ENCODE measurements at places on chromosomes 3 and 15.

- peaks cover 9% of the 10 kb centered on the region for H3K4me1 ChIP-seq
- H3K27me3 ChIP-seq = no peaks in the 10 kb centered on the region
- peak overlapping the region; percentile 99 for H3K27ac ChIP-seq
These were observed 32.0 kb upstream of the TCF12 start for GRCh38 chr15:56886363-56886931.

- no peaks in the 10 kb centered on the region for H3K4me1 ChIP-seq
- no peak overlapping the region for H3K4me3 ChIP-seq
- no peak overlapping the region for H3K27ac ChIP-seq
These were observed 9.2 kb downstream of the ALCAM start for GRCh38 chr3:105375750-105376511.

GRCh38 chr15:74723754-74724334, 1.5 kb downstream of the CYP1A1 start:
- H3K27me3 ChIP-seq = peaks cover 9% of the 10 kb centered on the region
- no peak overlapping the region for H3K4me3 ChIP-seq
- H3K36me3 ChIP-seq = no peaks in the 10 kb centered on the region
- H3K4me1 ChIP-seq = peaks cover 4% of the 10 kb centered on the region
- no peak for DNase-seq

- H3K27ac ChIP-seq = no peak overlapping the region
- peaks cover 7% of the 10 kb centered on the region for H3K4me1 ChIP-seq
- no peaks in the 10 kb centered on the region for H3K36me3 ChIP-seq
- no peaks in the 10 kb centered on the region for H3K27me3 ChIP-seq
These were observed 24.4 kb downstream of the MAGEF1 start for GRCh38 chr3:184687363-184688015.

DNA sequence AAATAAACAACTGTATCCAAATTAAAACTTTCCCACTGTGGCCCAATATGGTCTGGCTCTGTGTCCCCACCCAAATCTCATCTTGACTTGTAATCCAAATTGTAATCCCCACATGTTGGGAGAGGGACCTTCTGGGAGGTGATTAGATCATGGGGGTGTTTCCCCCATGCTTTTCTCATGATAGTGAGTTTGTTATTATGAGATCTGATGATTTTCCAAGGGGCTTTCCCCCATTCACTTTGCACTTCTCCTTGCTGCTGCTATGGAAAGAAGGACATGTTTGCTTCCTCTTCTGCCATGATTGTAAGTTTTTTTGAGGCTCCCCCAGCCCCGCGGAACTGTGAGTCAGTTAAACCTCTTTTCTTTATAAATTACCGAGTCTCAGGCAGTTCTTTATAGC, 55.0 kb downstream of the MINDY4B start:
- no peaks in the 10 kb centered on the region for H3K36me3 ChIP-seq
- no peak overlapping the region for H3K4me3 ChIP-seq
- no peaks in the 10 kb centered on the region for H3K4me1 ChIP-seq
- no peak for DNase-seq

DNA sequence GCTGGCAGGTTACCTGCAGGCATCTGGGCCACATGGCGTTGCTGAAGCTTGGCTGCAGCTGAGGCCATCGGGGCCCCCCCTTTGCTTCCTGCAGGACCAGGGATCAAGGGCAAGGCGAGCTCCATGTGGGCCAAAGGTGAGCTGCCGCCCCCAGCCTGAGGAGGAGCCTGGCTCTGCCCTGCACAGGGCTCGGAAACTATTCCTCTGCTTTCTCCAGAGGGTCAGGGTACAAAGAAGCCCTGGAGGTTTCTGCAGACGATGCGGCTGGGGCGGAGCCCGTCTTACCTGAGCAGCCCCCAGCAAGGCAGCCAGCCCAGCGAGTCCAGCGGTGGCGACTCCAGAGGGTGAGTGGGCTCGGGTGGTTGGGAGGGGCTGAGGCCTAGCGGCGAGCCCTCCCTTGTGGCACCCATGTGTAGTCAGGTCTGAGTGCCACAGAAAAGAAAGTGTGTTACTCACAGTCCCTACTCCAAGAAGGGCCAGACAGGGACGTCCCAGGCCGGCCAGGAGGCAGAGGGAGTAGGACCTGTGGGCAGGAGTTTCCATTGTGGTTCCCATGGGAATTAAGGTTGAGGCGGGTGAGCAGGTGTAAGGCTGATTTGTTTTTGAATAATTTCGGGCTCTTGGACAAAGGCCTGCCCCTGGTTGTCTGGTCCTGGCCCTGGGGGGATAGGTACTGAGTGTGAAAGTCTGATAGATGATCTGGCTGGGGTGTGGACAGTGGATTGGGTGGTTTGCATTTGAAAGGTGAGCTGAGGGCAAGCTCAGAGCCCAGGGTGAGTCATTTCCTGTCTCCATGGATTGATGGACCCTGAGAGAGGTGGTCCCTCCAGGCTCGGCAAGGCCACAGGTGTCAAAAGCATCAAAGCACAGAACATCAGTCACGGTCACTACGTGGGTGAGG, 25.4 kb downstream of the CFAP100 start:
- no peak overlapping the region for H3K4me3 ChIP-seq
- no peaks in the 10 kb centered on the region for H3K4me1 ChIP-seq
- H3K27ac ChIP-seq = no peak overlapping the region
- H3K36me3 ChIP-seq = no peaks in the 10 kb centered on the region
- no peaks in the 10 kb centered on the region for H3K27me3 ChIP-seq

DNA sequence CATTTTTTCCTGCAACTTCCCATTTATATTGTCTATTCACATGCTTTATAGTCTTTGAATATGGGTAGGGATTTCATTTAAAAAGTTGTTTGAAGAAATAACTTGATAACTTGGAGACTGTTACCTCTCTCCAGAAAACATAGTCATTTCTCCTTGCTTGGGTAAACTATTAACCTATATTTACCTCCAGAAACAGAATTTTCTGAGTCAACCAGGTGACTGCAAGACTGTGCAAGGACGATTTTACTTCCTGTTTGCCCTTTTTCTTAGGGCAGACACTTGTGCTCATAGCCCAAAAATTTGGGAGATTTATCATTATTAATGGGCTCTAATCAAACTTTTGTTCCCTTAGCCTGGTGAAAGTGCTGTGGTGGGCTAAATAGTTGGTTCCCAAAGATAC, 14.3 kb upstream of the MOBP start:
- no peaks in the 10 kb centered on the region for H3K27me3 ChIP-seq
- H3K4me3 ChIP-seq = no peak overlapping the region
- H3K27ac ChIP-seq = no peak overlapping the region
- no peaks in the 10 kb centered on the region for H3K4me1 ChIP-seq
- no peak for DNase-seq

DNA sequence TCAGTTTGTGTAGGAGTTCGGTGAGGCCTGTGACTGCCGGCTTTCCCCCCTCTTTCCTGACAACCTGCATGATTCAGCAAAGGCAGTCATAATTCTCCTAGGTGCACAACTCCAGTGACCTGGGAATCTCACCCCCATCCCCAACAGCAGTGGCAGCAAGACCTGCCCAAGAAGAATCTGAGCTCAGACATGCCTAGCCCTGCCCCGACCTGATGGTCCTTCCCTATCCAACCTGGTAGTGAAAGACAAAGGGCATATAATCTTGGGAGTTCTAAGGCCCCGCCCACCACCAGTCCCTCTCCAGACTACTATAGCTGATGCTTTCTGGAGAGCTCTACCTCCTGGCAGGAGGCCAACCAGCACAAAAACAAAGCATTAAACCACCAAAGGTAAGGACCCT, 44.2 kb upstream of the ZBED2 start:
- no peaks in the 10 kb centered on the region for H3K27me3 ChIP-seq
- no peak overlapping the region for H3K27ac ChIP-seq
- H3K4me1 ChIP-seq = no peaks in the 10 kb centered on the region
- no peak overlapping the region for H3K4me3 ChIP-seq

DNA sequence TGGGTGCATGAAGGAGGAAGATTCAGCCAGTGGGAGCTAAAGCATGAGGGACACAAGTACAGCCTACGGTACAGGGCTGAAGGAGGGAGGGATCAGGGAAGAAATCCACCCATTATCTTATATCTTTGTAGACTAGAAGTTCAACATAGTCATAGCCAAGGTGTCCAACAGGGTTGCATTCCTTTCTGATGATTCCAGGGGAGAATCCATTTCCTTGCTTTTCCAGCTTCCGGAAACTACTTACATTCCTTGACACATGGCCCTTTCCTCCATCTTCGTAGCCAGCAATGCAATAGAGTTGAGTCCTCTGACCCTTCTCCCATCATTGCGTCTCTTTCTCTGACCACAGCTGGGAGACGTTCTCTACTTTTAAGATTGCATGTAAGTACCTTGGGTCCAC, 471.0 kb upstream of the SEMA6D start:
- no peaks in the 10 kb centered on the region for H3K4me1 ChIP-seq
- no peak overlapping the region for H3K27ac ChIP-seq
- DNase-seq = no peak
- H3K27me3 ChIP-seq = no peaks in the 10 kb centered on the region
- no peaks in the 10 kb centered on the region for H3K36me3 ChIP-seq

DNA sequence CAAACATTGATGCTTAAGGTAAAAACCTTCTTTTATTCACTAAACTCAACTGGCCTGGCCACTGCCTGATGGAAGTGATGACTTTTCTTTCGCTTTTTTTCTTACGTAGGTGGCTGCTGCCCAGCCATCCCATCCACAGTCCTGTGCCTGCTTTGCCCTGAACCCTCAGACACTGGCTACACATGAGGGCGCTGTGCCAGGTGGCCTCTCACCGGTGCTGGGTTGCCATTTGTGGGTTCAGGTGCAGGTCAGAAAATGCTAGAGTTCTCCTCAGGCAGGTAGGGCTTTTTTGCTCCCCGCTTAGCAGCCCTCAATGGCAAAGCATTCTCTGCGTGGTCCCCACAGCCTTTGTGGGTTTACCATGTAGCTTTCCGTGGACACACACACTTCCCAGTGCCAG, 88.3 kb upstream of the PRR23E start:
- no peak overlapping the region for H3K27ac ChIP-seq
- no peak overlapping the region for H3K4me3 ChIP-seq
- H3K36me3 ChIP-seq = no peaks in the 10 kb centered on the region
- H3K4me1 ChIP-seq = no peaks in the 10 kb centered on the region

GRCh38 chr3:15081960-15082664, 16.8 kb downstream of the RBSN start:
- H3K4me3 ChIP-seq = no peak overlapping the region
- no peak overlapping the region for H3K27ac ChIP-seq
- H3K27me3 ChIP-seq = no peaks in the 10 kb centered on the region

DNA sequence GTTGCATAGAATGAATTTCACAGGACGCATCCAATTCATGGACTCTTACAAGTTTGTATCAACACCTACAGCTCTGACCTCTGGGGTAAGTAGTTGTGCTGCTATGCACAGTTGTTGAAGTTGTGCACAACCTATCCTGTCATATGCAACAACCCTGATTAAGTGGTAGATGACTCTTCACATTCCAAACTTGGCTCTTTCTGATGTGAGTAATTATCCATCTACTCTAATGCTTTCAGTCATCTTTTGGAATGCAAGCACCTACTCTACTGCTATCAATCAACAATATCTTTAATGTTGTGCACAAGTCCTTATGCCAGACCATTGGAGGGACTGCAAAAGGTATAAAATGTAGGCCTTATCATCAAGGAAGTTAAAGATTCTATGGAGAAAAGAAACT, 921.4 kb downstream of the MCTP2 start:
- no peak for DNase-seq
- no peak overlapping the region for H3K4me3 ChIP-seq
- H3K36me3 ChIP-seq = no peaks in the 10 kb centered on the region
- H3K27ac ChIP-seq = no peak overlapping the region

GRCh38 chr15:74781431-74782258, at the start of gene CSK:
Gene CSK, plus strand, starts transcription at chr15:74782080. Its CDS starts 16,218 bp downstream, at chr15:74798298.
- H3K4me1 ChIP-seq = peaks cover 27% of the 10 kb centered on the region
- no peaks in the 10 kb centered on the region for H3K36me3 ChIP-seq

- H3K4me1 ChIP-seq = no peaks in the 10 kb centered on the region
- H3K36me3 ChIP-seq = no peaks in the 10 kb centered on the region
- no peak overlapping the region for H3K4me3 ChIP-seq
- H3K27me3 ChIP-seq = no peaks in the 10 kb centered on the region
These were observed 176.0 kb upstream of the BCHE start for GRCh38 chr3:166013073-166013679.

GRCh38 chr3:133192363-133192945, 154.3 kb downstream of the TMEM108 start:
- no peak for DNase-seq
- H3K4me1 ChIP-seq = no peaks in the 10 kb centered on the region

- no peak for DNase-seq
- no peak overlapping the region for H3K27ac ChIP-seq
- H3K4me1 ChIP-seq = no peaks in the 10 kb centered on the region
- H3K36me3 ChIP-seq = no peaks in the 10 kb centered on the region
- H3K27me3 ChIP-seq = no peaks in the 10 kb centered on the region
These were observed 36.3 kb upstream of the PPM1L start for GRCh38 chr3:160719710-160720109.

DNA sequence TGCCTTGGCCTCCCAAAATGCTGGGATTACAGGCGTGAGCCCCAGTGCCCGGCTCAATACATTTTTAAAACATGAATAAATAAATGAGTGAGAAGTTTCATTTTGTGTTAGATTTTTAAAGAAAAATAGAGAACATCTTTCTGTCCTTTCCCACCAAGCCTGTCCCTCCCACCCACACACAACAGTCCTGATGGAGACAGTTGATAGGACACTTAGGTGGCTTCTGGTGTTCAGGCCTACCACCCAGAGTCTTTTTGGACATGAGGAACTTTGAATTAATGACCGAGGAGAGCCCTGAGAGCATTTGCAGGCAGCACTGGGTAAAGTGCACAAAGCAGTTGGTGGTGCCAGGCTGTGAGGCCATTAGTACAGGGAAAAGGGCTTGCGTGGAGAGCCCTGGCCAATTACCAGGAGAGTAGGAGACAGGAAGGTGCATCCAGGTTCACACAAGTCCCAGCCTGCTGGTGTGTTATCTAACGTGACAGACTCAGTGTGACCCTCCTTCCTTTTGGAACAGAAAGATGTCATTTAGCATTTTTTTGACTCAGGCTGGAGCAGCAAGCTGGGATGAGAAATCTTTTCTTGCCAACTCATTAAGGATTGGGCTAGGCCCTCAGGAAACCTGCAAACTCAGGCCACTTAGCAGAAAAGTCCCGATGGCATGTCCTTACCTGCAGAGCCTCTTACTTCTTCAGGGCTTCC, 103.6 kb downstream of the PDCD6IP start:
- H3K27ac ChIP-seq = no peak overlapping the region
- H3K4me1 ChIP-seq = no peaks in the 10 kb centered on the region
- H3K4me3 ChIP-seq = no peak overlapping the region
- H3K36me3 ChIP-seq = no peaks in the 10 kb centered on the region

DNA sequence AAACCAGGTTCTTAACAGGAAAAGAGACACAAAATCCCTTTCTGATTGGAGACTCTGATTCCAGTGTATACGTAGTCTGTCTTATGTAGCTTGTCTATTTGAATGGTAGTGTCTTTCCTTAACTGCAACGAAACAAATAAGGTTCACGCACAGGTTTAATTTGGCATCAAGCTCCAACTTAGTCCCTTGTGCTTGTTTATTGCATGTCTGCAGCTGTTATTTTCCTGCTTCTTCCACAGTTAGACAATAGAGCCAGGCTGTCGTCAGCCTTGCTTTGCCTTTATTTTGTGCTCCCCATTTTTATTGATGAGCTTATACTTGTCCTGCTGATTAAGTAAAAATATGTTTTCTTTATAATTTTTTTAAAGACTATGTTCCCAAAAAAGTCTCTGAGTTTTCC, 152.7 kb upstream of the CDIN1 start:
- H3K27ac ChIP-seq = no peak overlapping the region
- no peak overlapping the region for H3K4me3 ChIP-seq
- H3K4me1 ChIP-seq = no peaks in the 10 kb centered on the region

- no peaks in the 10 kb centered on the region for H3K36me3 ChIP-seq
- H3K27ac ChIP-seq = no peak overlapping the region
- H3K4me3 ChIP-seq = no peak overlapping the region
These were observed 271.0 kb downstream of the SUCLG2 start for GRCh38 chr3:67383379-67383778.

GRCh38 chr3:89562373-89562772, 455.0 kb downstream of the EPHA3 start:
- no peaks in the 10 kb centered on the region for H3K36me3 ChIP-seq
- no peaks in the 10 kb centered on the region for H3K4me1 ChIP-seq
- H3K27ac ChIP-seq = no peak overlapping the region
- H3K4me3 ChIP-seq = no peak overlapping the region
